RKO (cell line): ENCODE measurements at places on chromosomes 3 and 15.
A peak's percentile ranks its signal among the peaks of the same experiment; 100 is the strongest.

DNA sequence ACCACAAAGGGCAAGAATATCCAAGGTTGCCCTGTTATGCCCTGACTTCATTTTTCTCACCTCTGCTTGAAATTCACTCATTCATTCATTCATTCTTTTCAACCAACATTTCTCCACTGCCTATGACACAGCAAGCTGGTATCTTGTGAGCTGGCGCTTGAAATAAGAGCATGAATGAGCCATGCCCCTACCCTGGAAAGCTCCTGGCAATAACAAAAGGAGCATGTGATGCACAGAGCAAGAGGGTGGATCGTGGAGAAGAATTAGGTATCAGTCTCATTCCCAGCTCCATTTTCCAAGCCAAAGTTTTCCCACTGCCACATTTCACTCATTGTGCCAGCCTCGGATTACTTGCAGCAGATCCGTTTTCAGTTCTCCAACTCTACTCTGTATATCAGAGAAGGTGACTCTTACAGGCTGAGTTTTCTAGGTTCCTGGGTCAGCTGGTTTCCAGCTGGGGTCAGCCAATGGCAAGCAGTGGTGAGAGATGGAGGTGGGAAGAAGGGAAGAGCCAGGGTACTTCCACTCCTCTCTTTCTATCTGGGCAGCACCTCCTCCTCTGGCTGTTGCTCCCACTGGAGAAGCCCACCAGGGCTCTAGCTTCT, 144.8 kb downstream of the SUCLG2 start:
- no peak for DNase-seq

- DNase-seq = no peak
Measured at GRCh38 chr15:95857758-95858157, 472.7 kb upstream of the NR2F2 start.

DNA sequence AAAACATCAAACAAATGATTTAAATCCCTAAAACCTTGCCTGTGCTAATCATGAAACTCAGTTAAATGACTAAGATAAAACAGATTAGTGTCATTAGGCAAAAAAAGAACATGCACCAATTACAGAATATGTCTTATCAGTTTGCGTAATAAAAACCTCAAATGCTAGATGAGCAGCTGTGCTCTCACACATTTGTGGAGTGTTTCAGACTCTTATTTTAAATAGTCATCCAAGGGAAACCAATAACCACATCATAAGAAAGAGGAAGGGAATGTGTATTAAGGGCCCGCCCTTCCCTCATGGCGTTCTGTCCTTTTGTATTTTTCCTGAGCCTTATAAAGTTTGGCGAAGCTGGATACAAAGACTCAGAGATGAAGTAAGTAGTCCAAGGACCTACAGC, 6.6 kb downstream of the SAMMSON start:
- DNase-seq = no peak

DNA sequence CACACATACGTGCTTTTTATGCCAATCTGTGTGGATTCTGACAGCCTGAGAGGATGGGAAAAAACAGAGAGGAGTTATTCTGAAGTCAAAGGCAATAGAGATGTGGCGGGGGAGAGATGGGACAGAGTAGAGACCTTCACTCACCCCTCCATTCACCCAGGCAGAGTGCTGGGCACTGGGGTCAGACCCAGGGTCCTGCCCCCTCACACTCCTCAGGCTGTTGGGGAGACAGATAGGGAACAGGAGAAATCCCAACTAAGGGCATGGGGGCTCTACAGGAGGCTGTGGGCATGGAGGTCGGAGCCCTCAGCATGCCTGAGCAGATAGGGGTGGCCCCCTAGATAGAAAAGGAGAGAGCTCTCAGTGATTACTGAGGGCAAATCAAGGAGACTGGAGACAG, 30.3 kb downstream of the SLC22A14 start:
- no peak for DNase-seq

GRCh38 chr3:5731100-5731499, 543.6 kb downstream of the EDEM1 start:
- no peak for DNase-seq

- DNase-seq = no peak
Measured at GRCh38 chr3:31481697-31482096, 51.0 kb upstream of the STT3B start.

GRCh38 chr15:90609242-90610180, 79.8 kb downstream of the CRTC3 start:
- DNase-seq = no peak

DNA sequence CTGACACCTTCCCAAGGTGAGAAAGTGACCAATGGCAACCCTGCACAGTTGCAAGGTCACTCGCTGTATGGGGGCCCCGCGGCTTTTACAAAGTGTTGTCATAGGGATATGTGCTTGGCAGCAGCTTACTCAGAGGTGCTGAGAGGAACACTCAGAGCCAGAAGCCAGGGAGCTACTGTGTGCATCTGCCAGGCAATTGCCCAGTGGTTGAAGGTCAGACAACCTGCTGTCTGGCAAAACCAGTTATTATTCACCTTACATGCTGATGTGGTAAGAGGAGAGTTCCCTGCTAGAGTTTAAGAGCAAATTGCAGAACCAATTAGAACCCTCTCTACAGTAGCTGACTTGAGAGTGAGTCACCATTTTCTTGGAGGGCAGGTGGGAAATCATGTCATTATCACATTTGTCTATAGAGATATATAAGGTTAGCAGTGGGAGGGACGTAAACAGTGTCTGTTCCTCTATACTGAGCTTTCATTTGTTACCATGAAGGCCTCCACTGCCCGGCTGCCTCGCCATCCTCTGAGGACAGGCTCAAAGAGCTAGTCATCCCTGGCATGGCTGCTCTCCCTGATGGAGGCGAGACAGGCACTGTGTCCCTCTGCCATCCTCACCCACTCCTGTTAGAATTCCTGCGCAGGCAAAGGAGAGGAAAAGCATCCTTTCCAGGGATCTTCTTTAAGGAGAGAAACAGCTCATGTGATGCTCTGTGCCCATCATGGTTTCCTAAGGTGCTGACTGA, 274.4 kb downstream of the PLCL2 start:
- DNase-seq = no peak

DNA sequence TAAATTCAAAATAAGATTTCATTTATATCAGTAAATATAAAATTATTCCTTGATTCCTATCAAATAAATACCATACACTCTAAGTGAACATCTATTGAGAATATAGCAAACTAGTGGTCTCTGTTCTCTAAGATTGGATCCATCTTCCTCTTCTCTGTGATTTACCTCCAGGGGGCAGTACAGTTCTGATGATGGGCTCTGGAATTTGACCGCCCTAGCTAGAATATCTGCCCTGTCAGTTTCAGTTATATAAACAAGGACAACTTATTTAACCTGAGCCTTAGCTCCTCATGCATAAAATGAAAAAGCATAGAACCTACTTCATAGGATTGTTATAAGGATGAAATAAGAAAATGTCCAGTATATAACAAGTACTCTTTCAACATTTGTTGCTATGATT, 171.1 kb upstream of the CCDC54 start:
- DNase-seq = peak; percentile 33

DNA sequence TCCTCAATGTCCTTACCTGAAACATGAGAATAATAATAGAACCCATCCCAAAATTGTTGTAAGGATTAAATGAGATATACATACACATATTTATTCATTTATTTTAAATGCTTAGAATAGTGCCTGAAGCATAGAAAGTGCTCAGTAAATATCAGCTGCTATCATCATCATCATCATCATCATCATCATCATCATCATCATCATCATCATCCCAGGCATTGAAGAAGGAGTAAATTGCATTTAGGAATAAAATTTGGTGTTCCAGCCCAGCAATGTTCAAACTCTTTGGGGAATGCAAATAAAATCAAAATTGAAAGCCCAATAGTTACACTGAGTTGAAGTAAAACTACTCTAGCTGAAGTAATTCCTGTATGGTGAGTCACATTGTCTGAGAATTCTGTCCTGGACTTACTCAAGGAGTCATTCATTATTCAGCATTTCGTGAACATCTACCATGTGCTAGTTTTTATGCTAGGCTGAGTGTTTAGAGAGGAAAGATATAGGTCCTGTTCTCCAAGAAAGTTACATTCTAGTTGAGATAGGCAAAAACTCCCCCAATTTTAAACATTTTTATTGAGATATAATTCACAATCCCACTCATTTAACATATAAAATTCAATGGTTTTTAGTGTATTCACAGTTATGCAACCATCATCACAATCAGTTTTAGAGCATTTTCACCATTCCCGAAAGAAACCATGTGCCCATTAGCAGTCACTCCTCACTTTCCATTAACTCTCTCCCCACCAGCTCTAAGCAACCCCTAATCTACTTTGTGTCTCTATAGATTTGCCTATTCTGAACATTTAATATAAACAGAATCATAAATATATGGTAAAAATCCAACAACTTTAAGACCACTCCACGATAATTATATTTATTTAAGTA, 107.2 kb downstream of the FRMD5 start:
- peak; percentile 88 for DNase-seq

DNA sequence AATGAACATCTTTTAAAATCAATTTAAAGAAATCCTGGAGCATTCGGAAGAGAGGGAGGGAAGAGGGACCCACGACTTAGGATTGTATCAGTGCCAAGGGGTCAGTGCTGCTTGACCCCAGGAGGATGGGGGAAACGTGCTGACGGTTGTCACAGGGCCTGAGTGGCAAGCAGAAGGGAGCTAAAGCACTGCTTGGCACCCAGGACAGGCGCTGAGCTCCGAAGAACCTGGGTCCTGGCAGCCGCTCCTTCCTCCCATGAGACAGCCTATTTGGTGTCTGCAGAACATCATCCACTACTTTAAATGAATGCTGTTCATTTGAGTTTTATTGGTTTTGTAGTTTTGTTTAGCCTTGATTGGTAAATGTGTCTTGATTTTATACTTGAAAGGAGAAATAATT, 54.5 kb downstream of the RGMA start:
- DNase-seq = no peak

GRCh38 chr3:73502609-73503583, 121.8 kb downstream of the PDZRN3 start:
- DNase-seq = peak; percentile 73

GRCh38 chr15:90343302-90343790, 8.7 kb upstream of the ZNF774 start:
- no peak for DNase-seq

DNA sequence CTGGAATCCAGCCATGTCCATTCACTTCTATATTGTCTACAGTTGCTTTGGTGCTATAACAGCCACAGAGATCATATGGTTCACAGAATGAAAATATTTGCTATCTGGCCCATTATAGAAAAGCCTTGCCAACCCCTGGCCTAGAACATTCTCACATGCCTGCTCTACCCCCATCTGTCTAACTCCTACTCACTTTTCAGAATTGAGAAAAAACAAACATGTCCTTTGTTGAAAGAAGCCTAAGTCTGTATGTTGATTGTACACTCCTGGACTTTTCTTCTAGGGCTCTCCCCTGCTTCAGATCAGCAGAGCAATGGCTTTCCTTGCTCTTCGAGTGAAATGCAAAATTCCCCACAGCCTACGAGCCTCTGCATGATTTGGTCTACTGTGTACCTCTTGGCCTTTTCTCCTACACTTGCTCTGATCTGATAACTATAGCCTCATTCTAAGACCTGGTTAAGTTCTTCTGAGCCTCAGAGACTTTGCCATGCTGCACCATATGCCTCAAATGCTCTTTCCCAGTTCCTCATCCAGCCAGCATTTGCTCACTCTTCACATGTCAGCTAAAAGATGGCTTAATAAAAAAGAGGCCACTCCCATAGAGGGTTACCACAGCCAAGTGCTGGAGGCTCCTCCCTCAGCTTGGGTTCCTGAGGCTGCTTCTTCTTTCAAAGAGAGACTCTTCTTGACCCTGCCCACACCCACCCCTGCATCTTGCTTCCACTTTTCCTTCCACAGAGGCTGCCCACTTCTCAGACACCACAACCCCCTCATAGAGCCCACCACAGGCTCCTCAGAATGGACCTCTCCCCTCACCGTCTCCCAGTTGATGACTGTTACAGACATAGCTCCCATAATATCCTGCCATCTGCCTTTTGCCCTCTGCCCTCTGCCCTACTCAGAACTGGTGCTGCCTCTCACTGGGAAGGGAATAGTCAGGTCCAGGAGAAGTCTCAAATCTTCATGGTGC, 22.9 kb upstream of the DCLK3 start:
- no peak for DNase-seq

DNA sequence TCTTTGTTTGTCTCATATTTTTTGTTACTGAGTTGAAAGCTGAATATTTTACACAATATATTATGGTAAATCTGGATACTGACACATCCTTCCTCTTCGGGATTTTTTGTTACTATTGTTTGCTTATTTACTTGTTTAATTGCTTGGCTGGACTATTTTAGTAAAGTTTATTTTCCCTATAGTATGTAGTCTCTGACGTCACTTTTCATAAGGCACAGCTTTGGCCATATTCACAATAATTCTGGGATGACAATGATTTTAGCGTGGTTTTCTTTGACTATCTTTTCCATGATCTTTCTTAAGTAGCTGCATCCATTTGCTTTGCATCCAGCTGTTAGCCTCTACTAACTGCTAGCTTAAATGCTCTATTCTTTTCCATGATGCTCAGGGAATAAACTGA, 552.4 kb downstream of the VGLL3 start:
- no peak for DNase-seq

GRCh38 chr15:69469467-69470201, 17.0 kb downstream of the RPLP1 start:
- DNase-seq = no peak

DNA sequence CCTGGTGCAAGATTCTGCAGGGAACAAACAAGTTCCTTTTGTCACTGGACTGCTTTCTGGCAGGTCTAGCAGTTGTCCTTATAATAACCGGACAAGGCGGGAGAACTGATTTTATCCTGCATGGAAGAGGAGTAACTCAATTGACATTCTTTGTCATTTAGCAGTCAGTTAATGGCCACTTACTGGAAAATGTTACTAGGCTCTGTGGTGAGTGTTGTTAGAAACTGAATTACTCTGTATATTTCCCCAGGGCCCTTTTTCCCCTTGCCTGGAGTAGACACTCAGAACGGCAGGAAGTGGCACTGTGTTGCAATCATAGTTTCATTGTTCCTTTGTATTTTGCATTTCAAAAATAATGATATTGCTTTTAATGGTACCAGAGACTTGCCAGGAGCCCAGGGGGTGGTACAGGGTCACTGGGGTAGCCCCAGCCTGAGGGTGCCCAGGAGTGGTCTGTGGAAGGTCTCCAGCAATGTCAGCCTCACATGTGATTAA, 318.6 kb upstream of the LRRFIP2 start:
- DNase-seq = no peak

DNA sequence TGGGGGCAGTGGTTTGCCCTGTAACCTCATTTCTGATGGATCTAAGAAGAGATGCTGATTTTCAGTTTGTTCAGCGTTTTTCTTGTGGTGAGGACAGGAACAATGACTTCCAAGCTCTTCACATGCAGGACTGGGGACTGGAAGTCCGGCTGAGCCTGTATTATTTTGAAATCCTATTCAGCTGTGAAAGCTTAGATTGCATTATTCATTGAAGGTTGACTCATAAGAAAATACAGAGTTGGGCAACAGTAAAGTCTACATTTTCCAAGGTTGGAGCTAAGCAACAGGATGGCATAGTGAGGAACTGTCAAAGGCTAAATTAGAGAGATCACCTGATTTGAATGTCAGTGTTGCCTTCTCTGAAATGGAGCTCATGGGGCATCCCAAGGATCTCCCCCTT, 230.9 kb upstream of the FEZF2 start:
- DNase-seq = peak; percentile 89

- DNase-seq = no peak
Measured at GRCh38 chr3:54339608-54340007, 217.3 kb downstream of the CACNA2D3 start.
